ENCODE measurements at places on chromosomes 7 and 10.
A peak's percentile ranks its signal among the peaks of the same experiment; 100 is the strongest.

DNA sequence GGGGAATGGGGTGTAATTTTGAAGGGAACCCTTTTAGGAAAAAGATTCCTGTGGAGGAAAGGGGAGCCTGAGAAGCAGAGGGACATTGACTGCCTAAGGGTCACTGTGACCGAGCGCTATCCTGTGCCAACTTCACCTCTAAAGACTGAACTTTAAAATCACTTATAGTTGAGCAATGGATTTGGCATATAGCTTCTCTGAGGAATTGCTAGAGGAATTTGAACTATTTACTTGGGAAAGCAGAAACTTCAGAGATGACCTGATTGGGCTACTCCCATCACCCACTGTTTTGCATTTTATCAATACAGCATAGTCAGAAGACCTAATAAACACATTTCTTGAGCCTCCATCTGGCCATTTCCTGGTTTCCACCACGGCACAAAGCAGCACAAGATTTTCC lies 23.7 kb upstream of the WNT16 start:
- DNase-seq: no peak

DNA sequence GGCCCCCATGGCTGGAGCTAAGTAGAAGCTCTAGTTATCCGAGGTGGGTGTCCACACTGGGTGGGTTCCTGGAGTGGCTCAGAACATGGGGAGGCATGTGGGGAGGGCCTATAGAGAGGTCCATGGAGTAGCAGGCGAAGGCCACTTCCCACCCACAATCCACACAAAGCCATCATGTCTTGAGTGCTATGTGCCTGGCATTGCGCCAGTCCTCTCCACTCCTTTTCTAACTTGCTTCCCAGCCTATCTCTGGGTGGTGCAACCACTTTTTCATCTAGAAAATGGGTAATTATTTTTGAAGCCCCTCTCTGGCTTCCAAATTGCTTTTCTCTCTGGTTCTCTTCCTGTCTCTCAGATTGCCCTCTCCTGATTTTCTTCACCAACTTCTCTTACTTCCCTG lies 263.6 kb downstream of the PHTF2 start:
- no peak for DNase-seq

DNA sequence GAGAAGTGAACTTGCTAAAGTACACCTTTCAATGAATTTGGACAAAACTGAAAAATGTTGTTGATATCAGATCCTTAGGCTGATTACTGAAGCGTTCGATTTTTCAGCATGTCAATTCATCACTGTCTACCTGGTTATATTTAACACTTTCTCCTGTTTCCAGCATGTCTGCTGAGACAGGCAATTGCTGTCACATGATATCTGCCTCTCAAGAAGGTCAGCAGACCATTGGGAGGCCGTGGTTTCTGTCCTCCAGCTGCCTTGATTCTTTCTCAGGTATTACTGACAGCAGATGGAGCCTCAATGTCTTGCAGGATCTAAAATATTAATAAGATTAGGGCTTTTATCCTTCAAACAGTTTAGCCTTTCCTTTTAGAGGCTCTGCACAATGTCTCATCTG lies 127.5 kb downstream of the SNX10 start:
- DNase-seq: no peak

DNA sequence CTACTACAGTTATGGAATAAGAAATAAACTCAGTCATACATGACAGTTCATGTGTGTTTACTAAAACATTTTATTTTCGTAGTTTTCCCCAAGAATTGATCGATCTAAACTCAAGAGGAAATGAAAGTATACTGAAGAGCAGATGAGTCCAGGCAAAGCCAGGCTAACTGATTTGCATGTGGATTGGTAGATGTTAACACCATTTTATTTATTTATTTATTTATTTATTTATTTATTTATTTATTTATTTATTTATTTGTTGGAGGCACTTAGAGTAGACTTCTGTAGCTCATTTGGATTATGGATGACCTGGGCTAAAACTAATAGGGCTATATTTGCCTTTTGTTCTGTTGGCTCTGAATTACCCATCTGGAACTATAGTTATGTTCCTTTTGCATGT lies 68.5 kb upstream of the DKK1 start:
- no peak for DNase-seq

DNA sequence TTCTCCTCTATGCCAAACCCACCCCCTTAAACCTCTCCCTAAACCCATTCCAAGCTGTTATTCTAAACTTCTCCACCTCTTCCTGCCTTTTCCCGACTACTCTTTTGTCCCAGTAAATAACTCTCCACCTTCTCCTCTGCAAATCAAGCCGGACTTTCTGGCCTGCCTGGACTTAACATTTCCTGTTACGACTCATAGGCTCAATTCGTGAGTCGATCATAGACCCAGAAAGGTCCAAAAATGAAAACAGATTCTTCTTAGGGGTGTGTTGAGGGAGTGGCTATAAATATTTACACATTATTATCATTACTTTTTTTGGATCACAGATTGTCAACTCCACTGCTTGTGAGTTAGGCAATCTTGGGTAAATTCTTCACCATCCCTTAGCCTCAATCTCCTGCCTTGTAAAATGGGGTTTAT lies 59.0 kb upstream of the HABP2 start:
- DNase-seq: no peak

DNA sequence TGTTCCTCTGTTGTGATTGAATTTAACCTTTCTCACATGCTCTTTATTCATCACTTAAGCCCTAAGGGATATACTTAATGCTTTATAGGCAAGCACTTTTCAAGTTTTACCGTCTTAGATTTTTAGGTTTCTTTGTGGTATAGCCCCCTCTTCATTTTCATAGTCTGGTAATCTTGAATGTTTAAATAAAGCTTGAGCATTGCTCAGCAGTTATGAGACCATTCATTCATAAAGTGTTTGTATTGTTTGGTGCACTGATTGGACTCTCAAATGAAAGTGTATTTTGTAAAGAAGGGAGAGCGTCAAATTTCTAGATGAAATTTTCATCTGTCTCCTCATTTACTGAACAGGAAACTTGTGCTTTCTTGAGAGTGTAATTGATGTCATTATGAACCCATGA lies 25.2 kb downstream of the TASOR2 start:
- no peak for DNase-seq

DNA sequence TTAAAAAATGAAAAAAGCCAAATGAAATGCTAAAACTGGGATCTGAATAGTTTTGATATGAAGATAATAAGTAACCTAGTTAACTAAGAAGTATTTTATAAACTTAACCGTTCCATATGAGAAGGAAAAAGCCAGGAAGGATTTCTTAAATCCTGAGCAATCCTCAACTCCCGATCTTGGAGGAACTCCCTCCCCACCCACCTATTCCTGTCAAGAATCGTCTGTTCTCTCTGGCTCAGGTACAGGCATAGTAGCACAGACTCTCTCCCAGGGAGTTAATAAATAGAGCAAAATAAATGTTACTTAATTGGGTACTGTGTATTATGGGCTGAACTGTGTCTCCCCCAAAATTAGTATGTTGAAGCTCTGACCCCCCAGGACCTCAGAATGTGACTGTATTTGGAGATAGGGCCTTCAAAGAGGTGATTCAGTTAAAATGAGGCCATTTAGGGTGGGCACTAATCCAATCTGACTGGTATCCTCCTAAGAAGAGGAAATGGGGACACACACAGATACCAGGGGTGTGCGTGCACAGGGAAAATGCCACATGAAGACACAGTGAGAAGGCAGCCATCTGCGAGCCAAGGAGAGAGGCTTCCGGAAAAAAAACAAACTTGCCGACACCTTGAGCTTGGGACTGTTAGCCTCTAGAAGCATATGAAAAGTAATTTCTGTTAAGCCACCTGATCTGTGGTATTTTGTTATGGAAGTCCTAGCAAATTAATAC lies 28.7 kb downstream of the PUS7 start:
- DNase-seq: no peak

DNA sequence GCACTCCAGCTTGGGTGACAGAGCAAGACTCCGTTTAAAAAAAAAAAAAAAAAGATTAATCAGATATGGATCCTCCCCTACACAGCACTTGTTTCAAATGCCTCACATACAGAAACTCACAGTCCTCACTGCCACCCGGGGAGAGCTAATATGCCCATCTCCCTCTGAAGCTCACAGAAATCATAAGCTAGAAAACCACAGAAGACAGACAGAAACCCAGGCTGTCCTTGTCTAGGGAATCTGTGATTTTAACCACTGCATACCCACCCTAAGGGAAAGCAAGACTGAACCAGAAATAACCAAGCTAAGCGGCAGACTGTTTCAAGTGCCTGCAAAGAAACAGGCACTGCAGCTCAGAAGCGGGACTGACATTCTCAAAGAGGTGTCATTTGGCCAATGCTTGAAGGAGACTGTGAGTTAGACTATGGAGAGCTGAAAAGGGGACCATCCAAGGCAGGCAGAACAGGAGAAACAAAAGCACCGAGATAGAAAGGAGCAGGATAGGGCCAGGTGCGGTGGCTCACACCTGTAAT lies 37.6 kb downstream of the SLC37A3 start:
- DNase-seq: no peak

DNA sequence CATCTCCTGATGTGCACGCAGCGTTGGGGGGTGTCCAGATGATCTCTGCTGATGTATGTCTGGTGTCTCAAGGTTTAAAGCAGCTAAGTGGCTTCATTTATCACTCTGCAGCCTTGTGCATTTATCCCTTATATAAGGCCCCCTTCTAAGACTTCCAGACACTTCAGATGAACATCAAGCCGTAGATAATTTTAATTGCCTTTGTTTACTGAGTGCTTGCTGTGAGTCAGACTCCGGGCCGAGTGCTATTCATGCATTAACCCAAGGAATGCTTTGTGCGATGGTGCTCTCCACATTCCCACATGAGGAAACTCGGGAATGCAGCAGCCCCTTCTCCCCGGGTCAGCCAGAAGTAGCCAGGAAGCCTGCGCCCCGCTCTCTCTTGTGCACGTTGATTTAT lies 328.6 kb upstream of the COBL start:
- DNase-seq: no peak

GRCh38 chr10:86172301-86172700 lies 194.3 kb downstream of the GRID1 start:
- DNase-seq: no peak

GRCh38 chr7:66500087-66500486 lies 128.6 kb upstream of the KCTD7 start:
- no peak for DNase-seq

- no peak for DNase-seq
Measured at GRCh38 chr7:101206665-101207042, 5.8 kb upstream of the MOGAT3 start.

- DNase-seq: no peak
Measured at GRCh38 chr7:2774935-2775334, 69.2 kb downstream of the GNA12 start.

GRCh38 chr10:93435621-93436397 lies 46.3 kb downstream of the MYOF start:
- no peak for DNase-seq

DNA sequence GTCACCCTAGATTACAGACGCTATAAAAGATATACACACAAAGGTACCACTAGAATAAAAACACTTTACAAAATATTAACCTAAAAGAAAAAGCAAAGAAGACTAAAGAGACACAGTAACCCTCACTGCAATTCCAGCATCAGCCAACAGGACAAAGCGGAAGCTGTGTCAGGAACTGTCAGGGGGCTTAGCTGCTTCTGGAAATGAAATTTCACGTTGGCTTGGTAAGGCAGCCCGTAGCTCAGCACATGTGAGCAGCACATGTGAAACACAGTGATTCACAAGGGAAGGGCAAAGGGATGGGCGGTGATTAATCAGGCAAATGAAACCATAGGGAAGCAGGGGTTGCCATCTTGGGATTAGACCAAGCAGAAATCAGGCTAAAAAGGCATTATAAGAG lies 195.4 kb downstream of the MGMT start:
- DNase-seq: no peak

DNA sequence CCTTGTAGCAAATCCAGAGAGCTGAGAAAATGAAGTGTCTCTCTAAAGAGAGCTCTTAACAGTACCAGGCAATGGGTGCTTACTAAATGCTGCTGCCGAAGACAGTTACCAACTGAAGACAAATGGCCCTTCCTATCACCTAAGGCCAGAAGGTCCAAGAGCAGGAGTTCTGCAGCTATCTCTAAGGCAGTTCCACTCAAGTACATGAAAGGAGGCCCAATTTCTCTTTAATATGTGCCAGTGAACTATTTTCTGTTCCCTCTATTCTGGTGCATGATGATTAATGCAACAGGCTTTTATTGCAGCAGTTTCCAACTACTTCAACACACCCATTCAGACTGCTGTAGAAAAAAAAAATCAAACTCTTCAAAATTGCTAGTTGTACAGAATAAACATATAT lies 122.5 kb downstream of the SLC25A13 start:
- no peak for DNase-seq

DNA sequence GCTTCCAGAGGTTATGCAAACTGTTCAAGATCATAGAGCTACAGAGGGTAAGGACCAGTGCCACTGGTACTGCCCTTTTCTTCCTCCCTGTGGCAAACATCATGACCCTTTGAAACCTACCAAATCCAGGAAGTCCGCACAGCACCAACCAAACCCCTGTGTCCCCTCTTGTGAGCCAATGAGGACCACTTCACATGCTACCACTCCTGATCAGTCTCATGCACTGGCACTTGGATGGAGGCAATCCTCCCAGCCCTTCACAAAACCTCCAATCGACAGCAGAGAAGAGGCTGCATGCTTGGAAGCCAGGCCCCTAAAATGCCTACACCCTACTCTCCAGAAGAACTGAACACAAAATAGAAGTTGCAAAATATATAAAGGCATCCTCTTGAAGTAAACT lies 248.0 kb downstream of the TNS3 start:
- DNase-seq: no peak

- peak; percentile 83 for DNase-seq
Measured at GRCh38 chr10:24617771-24618396, 105.8 kb downstream of the ARHGAP21 start.

GRCh38 chr7:2967253-2967652 lies 76.4 kb downstream of the CARD11 start:
- DNase-seq: no peak

- DNase-seq: no peak
Measured at GRCh38 chr7:101096331-101096956, 11.2 kb downstream of the TRIM56 start.

DNA sequence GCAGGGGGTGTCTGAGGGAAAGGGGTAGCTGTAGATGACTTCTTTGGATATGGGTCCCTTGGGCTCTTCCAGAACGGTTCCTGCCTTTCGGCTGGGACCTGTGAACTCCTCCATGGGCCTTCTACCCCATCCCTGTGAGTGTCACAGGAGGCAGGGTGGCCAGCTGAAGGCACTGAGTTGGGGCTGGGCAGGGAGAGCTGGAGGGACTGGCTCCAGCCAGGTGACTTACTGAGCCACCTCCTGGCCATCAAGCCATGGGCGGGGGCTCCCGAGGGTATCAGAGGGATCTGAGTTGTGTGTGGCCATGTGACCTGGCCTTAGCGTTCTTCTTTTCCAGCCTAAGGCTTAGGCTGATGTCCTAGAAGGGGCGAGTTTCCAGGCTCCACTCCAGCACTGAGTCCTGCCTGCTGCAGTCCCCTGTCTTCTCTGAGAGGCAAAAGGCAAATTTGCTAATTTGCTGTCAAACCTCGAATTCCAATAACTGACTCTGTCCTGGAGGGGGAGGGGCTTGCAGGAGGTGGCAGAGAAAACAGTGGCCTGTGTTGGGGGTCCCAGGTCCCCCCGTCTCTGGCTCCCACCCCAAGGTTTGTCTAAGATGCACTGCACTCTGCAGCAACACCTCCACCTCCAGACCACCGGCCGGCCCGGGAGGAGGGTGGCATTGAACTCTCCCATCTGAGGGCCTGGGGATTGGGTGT lies 27.2 kb downstream of the ADCYAP1R1 start:
- no peak for DNase-seq
